ENCODE measurements at places on chromosomes 1 and 21.
A peak's percentile ranks its signal among the peaks of the same experiment; 100 is the strongest.

GRCh38 chr1:32494711-32495337 is 30.0 kb downstream of the ZBTB8B start:
- H3K4me1 ChIP-seq = no peaks in the 10 kb centered on the region
- no peak overlapping the region for H3K4me3 ChIP-seq
- no peak for DNase-seq
- H3K36me3 ChIP-seq = no peaks in the 10 kb centered on the region
- no peak overlapping the region for H3K27ac ChIP-seq

- H3K36me3 ChIP-seq = no peaks in the 10 kb centered on the region
- peak within 1 kb of the TSS; percentile 56 for H3K4me3 ChIP-seq
- H3K4me1 ChIP-seq = peaks cover 10% of the 10 kb centered on the region
- DNase-seq = peak; percentile 87
- no peaks in the 10 kb centered on the region for H3K27me3 ChIP-seq
These were observed at the start of gene MTARC1 for GRCh38 chr1:220786337-220787068. Gene MTARC1, plus strand, starts transcription at chr1:220786913. Its CDS starts 32 bp downstream, at chr1:220786945.

GRCh38 chr1:961132-961669 is 817 bp downstream of the KLHL17 start:
- peaks cover 1% of the 10 kb centered on the region for H3K36me3 ChIP-seq
- H3K27me3 ChIP-seq = no peaks in the 10 kb centered on the region

GRCh38 chr21:29186246-29186645 is 55.8 kb downstream of the MAP3K7CL start:
- no peaks in the 10 kb centered on the region for H3K4me1 ChIP-seq
- H3K27ac ChIP-seq = no peak overlapping the region
- no peaks in the 10 kb centered on the region for H3K27me3 ChIP-seq
- no peaks in the 10 kb centered on the region for H3K36me3 ChIP-seq
- DNase-seq = no peak
- no peak overlapping the region for H3K4me3 ChIP-seq

DNA sequence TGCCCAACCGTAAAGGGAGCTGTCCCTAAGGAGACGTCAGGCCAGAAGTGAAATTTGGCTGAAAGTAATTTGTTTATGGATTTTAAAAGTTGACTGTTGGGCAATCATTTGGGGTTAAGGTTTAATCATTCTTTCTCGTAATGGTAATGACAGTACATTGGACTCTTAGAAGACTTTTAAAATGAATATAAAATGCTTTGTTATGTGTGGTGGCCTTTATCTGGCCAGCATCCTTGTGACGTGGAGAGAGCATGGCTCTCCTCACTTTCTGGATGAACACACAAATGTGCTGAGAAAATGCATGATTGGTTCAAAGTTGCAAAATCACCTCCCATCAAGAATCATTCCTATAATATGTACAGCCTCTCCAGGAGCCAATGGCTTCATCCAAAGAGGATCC is 160.2 kb downstream of the DHRS3 start:
- no peaks in the 10 kb centered on the region for H3K36me3 ChIP-seq
- H3K4me3 ChIP-seq = no peak overlapping the region
- H3K27ac ChIP-seq = no peak overlapping the region
- no peaks in the 10 kb centered on the region for H3K27me3 ChIP-seq

DNA sequence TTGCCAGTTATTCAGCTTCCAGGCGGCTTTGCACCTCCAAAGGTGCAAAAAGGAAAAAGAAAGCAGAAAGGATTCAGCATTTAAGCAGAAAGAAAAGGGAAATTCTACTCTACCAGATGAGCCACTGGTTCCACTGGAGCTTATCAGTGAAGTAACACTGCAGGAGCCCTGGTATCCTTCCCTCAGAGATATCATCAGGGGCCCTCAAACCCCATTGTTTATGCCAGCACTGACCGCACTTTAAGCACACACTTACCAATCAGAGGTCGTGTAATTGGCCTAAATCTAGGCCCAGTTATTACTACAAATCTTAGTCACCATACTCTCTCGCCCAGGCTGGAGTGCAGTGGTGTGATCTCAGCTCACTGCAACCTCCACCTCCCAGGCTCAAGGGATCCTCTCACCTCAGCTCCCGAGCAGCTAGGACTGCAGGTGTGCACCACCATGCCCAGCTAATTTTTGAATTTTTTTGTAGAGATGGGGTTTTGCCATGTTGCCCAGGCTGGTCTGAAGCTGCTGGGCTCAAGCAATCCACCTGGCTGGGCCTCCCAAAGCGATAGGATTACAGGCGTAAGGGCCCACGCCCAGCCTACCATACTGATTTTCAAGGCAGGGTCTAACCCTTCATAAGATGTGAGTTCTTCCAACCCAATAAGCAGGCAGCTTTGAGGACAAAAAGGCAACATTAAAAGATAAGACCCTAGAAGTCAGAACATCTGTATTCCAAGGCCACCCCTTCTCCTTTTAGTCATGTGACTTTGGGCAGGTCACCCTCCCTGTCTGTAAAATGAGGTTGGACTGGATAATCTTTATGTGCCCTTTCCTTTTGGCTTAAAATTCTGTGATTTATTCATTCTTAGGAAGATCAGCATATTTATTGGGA is 125.3 kb downstream of the SYT2 start:
- DNase-seq = peak; percentile 63
- no peaks in the 10 kb centered on the region for H3K36me3 ChIP-seq
- peak overlapping the region; percentile 17 for H3K27ac ChIP-seq
- H3K4me3 ChIP-seq = no peak overlapping the region

DNA sequence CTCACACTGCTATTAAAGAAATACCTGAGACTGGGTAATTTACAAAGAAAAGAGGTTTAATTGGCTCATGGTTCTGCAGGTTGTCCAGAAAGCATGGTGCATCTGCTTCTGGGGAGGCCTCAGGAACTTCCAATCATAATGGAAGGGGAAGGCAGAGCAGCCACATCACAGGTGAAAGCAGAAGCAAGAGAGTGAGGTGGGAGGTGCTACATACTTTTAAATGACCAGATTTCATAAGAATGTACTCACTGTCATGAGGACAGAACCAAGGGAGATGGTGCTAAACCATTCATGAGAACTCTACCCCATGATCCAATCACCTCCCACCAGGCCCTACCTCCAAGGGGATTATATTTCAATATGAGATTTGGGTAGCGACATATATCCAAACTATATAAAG is 55.7 kb downstream of the MRPL39 start:
- H3K4me3 ChIP-seq = no peak overlapping the region
- no peaks in the 10 kb centered on the region for H3K36me3 ChIP-seq
- no peak overlapping the region for H3K27ac ChIP-seq

- no peaks in the 10 kb centered on the region for H3K36me3 ChIP-seq
- no peaks in the 10 kb centered on the region for H3K27me3 ChIP-seq
- DNase-seq = no peak
- H3K27ac ChIP-seq = no peak overlapping the region
- H3K4me3 ChIP-seq = no peak overlapping the region
These were observed 112.2 kb downstream of the USP25 start for GRCh38 chr21:15841856-15842564.

DNA sequence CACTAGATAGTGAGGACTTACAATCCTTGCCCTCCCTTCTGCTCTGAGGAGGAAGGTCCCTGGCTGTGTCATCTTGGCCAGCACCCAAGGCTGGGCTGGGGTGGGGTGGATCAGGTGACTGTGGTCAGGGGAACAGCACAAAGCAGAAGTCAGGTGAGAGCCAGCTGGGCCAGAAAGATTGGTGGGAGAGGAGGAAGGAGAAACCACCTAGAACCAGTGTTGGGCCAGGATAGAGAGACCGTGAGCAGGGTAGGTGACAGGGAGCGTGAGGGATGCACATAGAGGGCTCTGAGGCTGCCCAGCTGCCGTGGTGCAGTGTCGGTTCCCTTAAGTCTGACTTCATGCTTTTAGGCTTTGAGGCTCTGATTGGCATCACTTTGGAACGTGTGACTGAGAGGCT is 22.7 kb downstream of the NCF2 start:
- no peaks in the 10 kb centered on the region for H3K27me3 ChIP-seq
- no peak overlapping the region for H3K4me3 ChIP-seq
- DNase-seq = no peak

- H3K36me3 ChIP-seq = no peaks in the 10 kb centered on the region
- no peak overlapping the region for H3K27ac ChIP-seq
- peak; percentile 70 for DNase-seq
- peak overlapping the region; percentile 33 for H3K4me3 ChIP-seq
- no peaks in the 10 kb centered on the region for H3K4me1 ChIP-seq
- no peaks in the 10 kb centered on the region for H3K27me3 ChIP-seq
These were observed 5.9 kb upstream of the PLEKHG5 start for GRCh38 chr1:6497215-6497866.

- H3K27me3 ChIP-seq = no peaks in the 10 kb centered on the region
- H3K4me3 ChIP-seq = no peak overlapping the region
- H3K27ac ChIP-seq = no peak overlapping the region
- no peaks in the 10 kb centered on the region for H3K4me1 ChIP-seq
- H3K36me3 ChIP-seq = no peaks in the 10 kb centered on the region
- DNase-seq = no peak
These were observed 27.0 kb upstream of the IL12RB2 start for GRCh38 chr1:67280696-67281095.

- H3K36me3 ChIP-seq = no peaks in the 10 kb centered on the region
- no peak overlapping the region for H3K4me3 ChIP-seq
- DNase-seq = peak; percentile 76
- peaks cover 8% of the 10 kb centered on the region for H3K4me1 ChIP-seq
- no peak overlapping the region for H3K27ac ChIP-seq
- no peaks in the 10 kb centered on the region for H3K27me3 ChIP-seq
These were observed 1.4 kb downstream of the CSRP1 start for GRCh38 chr1:201505503-201505890.

DNA sequence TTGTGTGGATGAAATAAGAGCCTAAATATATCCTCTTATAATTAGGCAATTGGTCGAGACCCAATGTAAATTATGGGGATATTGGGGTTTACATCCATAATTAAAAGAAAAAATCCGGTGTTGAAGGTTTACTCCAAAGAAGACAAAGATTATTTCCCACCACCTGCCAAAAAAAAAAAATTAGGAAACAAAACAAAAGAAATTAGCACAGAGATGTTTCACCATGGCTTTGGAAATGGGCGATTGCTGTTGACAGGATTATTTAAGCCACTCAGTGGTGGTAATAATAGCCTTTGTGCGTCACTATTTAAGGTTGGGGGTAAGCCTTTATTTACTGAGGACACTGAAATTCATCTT is 585 bp upstream of the GLRX2 start:
- H3K4me1 ChIP-seq = peaks cover 5% of the 10 kb centered on the region
- H3K27me3 ChIP-seq = no peaks in the 10 kb centered on the region
- H3K27ac ChIP-seq = peak overlapping the region; percentile 92
- H3K36me3 ChIP-seq = no peaks in the 10 kb centered on the region

GRCh38 chr1:45329445-45329844 is 2.8 kb downstream of the HPDL start:
- H3K36me3 ChIP-seq = no peaks in the 10 kb centered on the region
- no peaks in the 10 kb centered on the region for H3K27me3 ChIP-seq
- no peak overlapping the region for H3K4me3 ChIP-seq
- DNase-seq = peak; percentile 98
- peak overlapping the region; percentile 89 for H3K27ac ChIP-seq
- peaks cover 11% of the 10 kb centered on the region for H3K4me1 ChIP-seq

GRCh38 chr21:37904856-37905255 is 11.4 kb downstream of the KCNJ6 start:
- no peak overlapping the region for H3K4me3 ChIP-seq
- H3K4me1 ChIP-seq = no peaks in the 10 kb centered on the region
- H3K27me3 ChIP-seq = no peaks in the 10 kb centered on the region
- H3K27ac ChIP-seq = no peak overlapping the region

DNA sequence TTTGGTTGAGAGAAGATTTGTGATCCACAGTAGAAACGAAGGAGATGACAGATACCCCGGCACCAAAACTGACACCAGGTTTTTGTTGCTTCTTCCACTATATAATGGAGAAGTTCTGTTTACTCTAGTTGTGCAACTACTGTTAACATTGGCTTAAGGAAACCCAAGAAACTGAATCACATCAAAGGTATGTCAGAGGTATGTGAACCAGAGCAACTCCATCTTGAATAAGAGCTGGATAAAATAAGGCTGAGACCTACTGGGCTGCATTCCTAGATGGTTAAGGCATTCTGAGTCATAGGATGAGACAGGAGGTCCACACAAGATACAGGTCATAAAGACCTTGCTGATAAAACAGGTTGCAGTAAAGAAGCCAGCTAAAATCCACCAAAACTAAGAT is 173.7 kb upstream of the CAMK1G start:
- H3K4me1 ChIP-seq = no peaks in the 10 kb centered on the region
- no peak overlapping the region for H3K4me3 ChIP-seq
- DNase-seq = peak; percentile 86
- no peaks in the 10 kb centered on the region for H3K27me3 ChIP-seq

- no peaks in the 10 kb centered on the region for H3K36me3 ChIP-seq
- no peak for DNase-seq
- H3K27me3 ChIP-seq = no peaks in the 10 kb centered on the region
- no peaks in the 10 kb centered on the region for H3K4me1 ChIP-seq
- H3K27ac ChIP-seq = no peak overlapping the region
- no peak overlapping the region for H3K4me3 ChIP-seq
These were observed 54.5 kb upstream of the TTC34 start for GRCh38 chr1:2856066-2856390.

DNA sequence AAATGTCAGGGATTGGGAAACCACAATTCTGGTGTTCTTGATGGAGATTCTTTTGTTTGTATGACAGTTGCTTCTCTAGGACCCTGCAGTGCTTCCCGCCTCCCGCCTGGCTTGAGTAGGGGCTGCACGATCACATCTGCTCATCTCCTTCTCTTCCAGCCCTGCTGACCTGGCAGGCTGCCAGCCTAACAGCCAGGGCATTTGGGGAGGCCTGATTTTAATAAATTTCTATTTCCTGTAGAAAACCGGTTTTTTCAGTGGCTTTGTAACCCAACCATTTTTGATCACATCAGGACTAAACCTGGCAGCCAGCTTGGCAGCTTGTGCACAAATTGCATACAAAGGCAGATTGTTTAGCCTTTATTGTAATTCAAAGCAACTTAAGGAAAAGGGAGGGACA is 78.9 kb downstream of the UBE2U start:
- DNase-seq = peak; percentile 12
- no peaks in the 10 kb centered on the region for H3K4me1 ChIP-seq
- H3K4me3 ChIP-seq = no peak overlapping the region
- H3K27ac ChIP-seq = no peak overlapping the region
- H3K27me3 ChIP-seq = no peaks in the 10 kb centered on the region

- H3K27ac ChIP-seq = no peak overlapping the region
- H3K27me3 ChIP-seq = no peaks in the 10 kb centered on the region
- DNase-seq = peak; percentile 73
- H3K36me3 ChIP-seq = no peaks in the 10 kb centered on the region
- H3K4me3 ChIP-seq = no peak overlapping the region
These were observed 141.1 kb downstream of the TLR5 start for GRCh38 chr1:223001653-223002634.

- no peak for DNase-seq
- H3K27ac ChIP-seq = no peak overlapping the region
- no peak overlapping the region for H3K4me3 ChIP-seq
- H3K4me1 ChIP-seq = no peaks in the 10 kb centered on the region
- no peaks in the 10 kb centered on the region for H3K36me3 ChIP-seq
These were observed 6.1 kb upstream of the HEYL start for GRCh38 chr1:39645411-39646043.
